Right ventricle myocardium inferior (tissue), 1 donor: ENCODE measurements at places on chromosomes 7 and 10. TPM values are rescaled to one million over a fixed set of nuclear protein-coding genes. Genes with fewer than 3 reads are reported as not detected.

Gene ADGRA1
- not detected for total RNA-seq

- no peak for DNase-seq
Measured at GRCh38 chr7:56062382-56062781, 1.7 kb upstream of the SUMF2 start.

DNA sequence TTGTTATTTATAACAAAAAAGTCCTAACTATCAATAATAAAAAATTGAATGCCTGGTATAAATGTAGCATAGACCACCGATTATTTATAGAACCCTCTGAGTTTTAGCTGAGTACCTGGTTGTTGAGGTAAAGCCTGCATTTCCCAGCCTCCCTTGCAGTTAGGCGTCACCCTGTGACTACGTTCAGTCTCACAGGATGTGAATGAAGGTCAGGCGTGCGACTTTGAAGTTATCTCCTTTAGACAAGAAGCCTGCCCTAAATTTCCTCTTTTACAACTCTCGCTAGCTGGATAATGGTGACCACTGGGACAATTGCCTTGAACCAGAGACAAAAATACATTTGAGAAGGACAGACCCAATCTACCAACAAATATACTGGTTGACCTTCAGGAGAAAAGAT lies 67.5 kb upstream of the TES start:
- no peak for DNase-seq

Gene EPHB4
- total RNA-seq, result 27.0 TPM

DNA sequence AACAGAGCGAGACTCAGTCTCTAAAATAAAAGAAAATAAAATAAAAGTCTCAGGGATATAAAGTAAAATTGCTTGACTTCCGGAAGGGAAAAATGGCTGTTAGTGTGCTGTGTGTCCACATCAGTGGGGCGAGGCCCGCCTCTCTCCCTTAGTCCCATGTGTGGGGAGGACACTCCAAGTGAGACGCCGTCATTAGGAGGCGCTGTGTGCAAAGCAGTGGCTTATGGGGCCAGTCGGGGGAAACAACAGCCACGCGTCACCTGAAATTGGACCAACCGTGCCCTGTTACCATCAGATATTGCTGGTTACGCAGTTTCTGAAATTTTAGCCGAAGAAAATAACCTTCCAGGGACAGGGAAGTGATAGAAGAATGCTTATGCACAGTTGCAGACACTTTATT lies 15.8 kb downstream of the SFXN4 start:
- no peak for DNase-seq

DNA sequence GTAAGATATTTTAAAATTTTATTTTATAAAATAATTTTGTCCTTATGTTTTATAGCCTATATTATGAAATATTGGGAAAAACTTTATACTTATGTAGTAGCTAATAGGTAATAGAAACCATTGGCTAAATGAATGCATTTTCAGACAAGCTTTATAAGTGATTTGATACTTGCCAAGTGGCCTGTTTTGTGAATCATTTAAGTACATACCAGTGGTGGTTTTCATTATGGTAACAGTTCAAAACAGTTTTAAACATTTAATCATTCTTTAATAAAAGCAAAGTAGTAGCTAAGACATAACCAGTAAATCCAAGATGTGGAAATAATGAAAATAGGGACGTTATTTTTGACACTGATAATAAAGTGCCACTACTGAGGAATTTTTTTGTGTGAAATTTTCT lies 182.2 kb downstream of the PHF14 start:
- no peak for DNase-seq

- peak; percentile 67 for DNase-seq
Measured at GRCh38 chr10:132867801-132868644, 74.3 kb downstream of the CFAP46 start.

DNA sequence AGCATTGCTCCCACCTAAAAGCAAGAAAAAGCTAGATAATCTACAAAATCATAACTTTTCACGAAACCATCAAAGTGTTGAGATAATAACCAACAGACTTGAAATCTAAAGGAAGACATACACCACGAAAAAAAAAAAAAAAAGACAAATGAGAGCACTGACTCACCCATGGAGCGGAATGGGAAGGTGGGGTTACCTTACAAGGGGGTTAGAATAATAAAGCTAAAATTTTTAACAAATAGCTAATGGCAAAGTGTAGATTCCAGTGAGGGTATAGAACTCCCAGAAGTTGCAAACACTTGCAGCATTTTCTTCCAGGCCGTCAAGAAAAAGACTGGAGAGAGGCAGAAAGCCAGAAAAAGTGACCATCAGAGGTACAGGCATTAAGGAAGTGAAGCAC lies 27.2 kb downstream of the IPMK start:
- DNase-seq, result no peak

GRCh38 chr10:113947184-113948041 lies 93.0 kb downstream of the NHLRC2 start:
- DNase-seq, result no peak

- no peak for DNase-seq
Measured at GRCh38 chr10:77661674-77662073, 24.1 kb upstream of the KCNMA1 start.

DNA sequence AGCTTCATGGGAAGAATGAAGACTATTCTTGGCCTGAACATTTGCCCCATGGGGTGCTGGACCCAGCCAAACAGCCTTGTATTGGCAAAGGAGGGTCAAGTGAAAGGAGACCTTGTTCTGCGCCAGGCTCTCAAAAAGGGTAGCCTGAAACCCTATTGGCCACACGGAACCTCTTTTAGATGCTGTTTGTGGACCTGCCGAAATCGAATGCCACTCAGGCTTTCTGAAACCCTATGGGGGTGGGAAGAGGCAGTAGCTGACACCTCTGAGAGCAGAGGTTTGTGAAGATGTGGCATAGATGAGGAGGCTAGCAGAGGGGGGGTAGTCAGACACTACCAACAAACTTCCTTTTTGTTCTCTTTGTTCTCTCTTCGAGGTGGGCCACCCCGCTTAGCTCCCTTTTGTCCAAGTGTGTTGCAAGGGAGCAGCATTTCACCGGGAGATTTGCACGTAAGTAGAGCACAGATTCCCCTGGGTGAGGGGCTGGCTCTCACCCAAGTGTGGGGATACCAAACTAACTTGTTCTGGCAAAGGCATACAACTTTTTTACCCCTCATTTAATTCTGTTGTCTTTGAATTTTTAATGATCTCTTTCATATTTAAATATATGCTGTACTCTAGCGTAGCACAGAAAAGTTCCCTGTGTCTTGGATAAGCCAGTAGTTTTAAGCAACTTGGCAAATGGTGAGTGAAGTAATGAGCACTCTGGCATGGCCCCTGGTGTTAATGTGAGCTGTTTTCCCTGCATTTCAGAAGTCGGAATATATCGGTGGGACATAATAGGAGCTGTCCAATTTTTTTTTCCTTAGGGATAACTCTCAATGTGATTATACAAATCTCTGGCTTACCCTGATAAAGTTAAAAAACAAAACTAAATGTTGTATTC lies 107.7 kb downstream of the SEPTIN7 start:
- no peak for DNase-seq

DNA sequence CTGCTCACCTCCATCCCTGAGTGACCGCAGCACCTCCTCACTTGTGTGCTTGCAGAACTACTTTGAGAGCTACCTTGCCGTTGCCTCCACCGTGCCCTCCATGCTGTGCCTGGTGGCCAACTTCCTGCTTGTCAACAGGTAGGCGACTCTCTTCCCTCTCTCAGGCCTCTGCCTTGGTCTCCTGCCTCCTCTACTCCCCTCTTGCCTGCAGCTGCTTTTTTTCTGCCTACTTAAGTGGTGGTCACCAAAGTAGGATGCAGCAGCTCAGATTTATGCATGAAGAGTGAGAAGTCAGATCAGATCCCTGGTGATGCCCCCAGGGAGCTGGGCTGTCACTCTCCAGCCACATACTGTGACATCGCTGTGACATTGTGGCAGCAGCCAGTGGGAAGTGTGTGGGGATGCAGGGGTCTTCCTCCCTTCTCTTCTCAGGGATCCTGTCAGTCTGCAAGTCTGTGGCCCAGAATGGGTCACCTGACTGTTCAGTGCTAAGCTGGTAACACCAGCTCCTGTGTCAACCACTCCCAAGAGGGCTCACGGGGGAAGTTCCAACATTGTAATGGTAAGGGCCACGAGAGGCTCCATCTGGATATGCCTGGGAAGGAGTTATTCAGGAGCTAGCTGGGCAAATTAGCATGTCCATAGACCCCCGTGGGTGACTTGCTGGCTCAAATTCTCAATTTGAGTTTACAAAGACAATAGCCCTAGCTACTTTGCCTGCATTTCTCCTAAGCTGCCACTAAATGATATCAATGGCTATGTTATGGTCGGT lies 25.3 kb downstream of the SLC29A3 start:
- DNase-seq, result no peak

DNA sequence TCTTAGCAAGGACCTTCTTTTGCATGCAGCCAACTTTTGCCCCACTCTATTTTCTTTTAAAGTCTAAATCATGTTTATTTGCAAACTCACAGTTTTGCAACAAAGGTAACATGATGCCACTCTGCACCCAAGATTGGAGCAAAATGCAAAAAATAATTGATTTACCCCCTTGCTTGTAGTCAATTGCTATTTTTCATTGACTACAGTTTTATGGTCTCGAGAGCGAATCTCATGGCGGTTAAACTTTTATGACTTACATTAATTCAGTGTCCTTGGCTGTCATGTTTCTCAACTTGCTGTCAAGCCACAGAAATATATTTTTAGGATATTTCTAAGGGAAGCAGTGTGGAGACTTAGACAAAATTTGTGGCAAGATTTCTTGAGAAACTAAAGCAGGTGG lies 110.0 kb upstream of the JCAD start:
- no peak for DNase-seq

GRCh38 chr10:389261-389790 lies 254.1 kb downstream of the ZMYND11 start:
- DNase-seq, result no peak

GRCh38 chr7:93013446-93014061 lies 104.2 kb downstream of the SAMD9 start:
- DNase-seq, result no peak

GRCh38 chr7:114941692-114942091 lies 19.8 kb downstream of the MDFIC start:
- no peak for DNase-seq

Gene LOXL4
- total RNA-seq, result 0.54 TPM

Gene WNT2
- not detected for total RNA-seq

- DNase-seq, result no peak
Measured at GRCh38 chr7:43692582-43693373, 36.5 kb downstream of the COA1 start.

DNA sequence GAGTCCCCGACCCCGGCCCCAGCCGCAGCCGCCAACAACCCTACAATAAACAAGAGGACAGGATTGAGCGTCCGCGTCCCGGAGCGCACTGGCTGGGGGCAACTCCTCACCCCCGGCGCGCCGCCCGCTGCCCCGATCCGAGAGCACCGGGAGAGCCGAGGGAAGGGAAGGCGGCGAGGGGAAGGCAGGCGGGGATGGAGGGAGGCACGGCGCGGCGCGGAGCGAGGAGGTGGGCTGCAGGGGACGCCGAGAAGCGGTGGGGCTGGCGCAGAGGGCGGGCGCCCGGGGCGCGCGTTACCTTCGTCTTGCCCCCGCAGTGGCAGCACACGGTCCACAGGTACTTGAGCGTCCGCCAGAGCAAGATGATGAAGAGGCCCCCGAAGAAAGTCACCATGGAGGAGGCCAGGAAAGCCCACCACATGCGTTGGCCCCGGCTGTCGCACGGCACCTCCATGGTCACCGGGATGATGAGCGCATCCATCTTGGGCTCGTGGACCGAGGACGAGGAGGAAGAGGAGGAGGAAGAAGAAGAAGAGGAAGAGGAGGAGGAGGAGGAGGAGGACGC lies 559 bp downstream of the KCNMA1 start:
- DNase-seq, result no peak

DNA sequence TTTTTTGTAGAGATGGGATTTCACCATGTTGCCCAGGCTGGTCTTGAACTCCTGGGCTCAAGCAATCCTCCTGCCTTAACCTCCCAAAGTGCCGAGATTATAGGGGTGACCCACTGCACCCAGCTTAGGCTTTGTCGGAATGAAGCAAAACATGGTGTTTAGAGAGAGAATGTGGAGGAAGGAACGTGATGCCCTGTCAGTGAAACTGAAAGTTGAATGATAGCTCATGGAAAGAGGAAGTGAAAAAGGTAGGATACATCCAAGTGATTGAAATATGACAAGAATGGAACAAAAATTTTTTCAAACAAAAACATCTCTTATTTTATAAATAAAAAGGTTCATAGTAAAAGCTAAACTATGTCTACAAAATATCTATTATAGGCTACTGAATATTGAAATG lies 5.9 kb downstream of the AKAP9 start:
- DNase-seq, result no peak

- DNase-seq, result no peak
Measured at GRCh38 chr7:76233538-76234281, 32.0 kb downstream of the SRRM3 start.

GRCh38 chr10:45224219-45224841 lies 91.1 kb downstream of the OR13A1 start:
- peak; percentile 67 for DNase-seq

GRCh38 chr7:115346685-115347084 lies 424.8 kb downstream of the MDFIC start:
- DNase-seq, result no peak

Gene SPDYE18
- total RNA-seq, result 0.41 TPM

- DNase-seq, result no peak
Measured at GRCh38 chr7:691361-692045, 35.0 kb upstream of the DNAAF5 start.

DNA sequence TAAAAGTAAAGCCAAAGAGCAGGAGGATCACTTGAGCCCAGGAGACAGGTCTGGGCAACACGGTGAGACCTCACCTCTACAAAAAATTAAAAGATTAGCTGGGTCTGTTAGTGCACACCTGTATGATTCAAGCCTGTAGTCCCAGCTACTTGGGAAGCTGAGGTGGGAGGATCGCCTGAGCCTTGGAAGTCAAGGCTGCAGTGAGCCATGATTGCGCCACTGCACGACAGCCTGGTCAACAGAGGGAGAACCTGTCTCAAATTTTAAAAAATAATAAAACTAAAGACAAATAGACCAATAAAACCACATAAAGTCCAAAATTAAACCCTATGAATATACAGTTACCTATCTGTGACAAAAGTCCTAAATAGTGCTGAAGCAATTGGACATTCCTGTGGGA lies 3.2 kb downstream of the LMBR1 start:
- no peak for DNase-seq

DNA sequence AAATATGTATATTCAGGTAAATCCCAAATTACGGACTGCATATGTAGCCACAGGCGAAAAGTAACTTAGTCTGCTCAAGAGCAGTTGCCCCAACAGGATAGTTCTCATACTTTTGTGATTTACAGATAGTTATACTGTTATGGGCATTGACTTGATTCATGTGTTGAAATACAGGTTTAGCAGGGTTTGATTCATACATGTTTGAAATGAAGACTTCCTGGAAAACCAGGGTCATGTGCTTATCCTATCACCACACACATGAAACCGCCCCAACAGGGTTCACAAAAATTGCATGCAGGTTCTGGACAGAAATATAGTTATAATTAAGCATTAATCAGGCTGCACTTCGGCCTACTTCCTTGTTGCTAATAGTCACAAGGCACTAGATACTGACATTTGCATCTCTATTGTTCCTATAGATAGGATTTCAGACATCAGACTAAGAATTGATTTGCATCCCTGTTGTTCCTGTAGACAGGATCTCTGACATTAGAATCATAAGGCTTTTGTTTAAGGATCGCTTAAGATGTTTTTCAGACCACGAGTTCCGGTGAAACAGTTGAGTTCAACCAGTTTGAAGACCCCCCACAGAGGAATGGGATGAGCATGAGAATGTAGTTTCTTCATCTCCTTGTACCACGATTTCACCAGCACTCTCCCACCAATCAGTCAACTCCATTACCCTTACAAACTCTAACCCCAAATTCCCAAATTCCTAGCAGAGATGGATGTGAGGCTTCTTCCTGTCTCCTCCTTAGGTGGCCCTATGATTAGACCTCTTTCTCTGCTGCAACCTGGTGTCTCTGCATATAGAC lies 2.0 kb upstream of the ZNF398 start:
- no peak for DNase-seq

Gene IL6
- 0.60 TPM for total RNA-seq
